ENCODE measurements at places on chromosomes 3 and 15.

GRCh38 chr3:123605789-123606234, 21.0 kb upstream of the HACD2 start:
- no peak for DNase-seq

- DNase-seq: no peak
Observed at GRCh38 chr3:136642711-136643110, 109.5 kb downstream of the STAG1 start.

- no peak for DNase-seq
Observed at GRCh38 chr3:111852540-111852939, 6.5 kb upstream of the PHLDB2 start.

DNA sequence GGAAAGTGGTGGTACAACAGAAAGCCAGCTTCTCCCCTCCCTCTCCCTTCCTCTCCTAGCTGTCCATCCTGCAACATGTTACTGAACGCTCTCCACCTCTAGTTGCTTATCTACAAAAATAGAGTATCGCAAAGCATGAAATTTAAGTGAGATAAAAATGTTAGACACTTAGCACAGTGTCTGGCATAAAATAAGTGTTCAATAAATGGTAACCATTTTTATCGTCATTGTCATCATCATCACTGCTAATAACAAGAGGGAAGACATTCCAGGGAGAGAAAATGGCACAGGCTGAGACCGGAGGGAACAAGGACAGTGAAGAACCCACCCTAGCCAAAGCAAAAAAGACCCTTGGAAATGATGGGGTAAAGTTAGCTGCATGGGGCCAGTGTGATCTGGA, 38.7 kb upstream of the SKOR1 start:
- DNase-seq: no peak

DNA sequence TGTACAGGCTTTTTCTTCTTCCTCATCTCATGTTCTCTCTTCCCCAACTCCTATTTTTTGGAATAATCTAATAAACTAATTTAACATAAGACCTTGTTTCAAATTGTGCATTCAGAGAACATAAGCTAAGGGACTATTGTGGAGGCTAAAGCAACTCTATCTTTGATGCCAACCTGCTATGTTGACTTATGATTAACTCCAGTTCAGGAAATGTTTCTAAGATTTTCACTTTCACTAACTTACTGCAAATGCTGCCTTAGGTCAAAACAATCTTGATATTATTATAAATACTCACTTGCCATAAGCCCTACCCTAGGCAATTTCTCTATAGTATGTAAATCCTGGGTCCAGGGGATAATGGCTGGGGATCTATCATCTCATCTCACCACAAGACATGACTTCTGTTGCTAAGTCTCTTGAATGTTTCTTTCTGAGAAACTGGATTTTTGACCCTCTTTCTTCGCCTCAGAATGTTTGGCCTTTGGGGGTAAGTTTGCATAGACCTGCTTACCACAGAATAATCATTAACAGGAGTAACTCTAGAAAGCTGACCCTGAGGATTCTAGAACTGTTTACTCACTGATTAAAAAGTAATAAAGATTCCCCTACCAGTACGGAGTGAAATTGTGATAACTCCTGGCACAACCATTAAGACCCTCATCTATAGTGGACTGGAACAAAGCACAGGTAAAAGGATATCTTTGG, 768.1 kb downstream of the GBE1 start:
- no peak for DNase-seq

GRCh38 chr3:66476852-66477381, 23.9 kb downstream of the LRIG1 start:
- no peak for DNase-seq

GRCh38 chr3:52453496-52454249, at the start of gene TNNC1:
TSS of gene TNNC1 (minus strand) at chr3:52454041. CDS start at chr3:52454015, 26 bp downstream.
- no peak for DNase-seq

- no peak for DNase-seq
Observed at GRCh38 chr3:48140336-48140757, 47.9 kb downstream of the CDC25A start.

DNA sequence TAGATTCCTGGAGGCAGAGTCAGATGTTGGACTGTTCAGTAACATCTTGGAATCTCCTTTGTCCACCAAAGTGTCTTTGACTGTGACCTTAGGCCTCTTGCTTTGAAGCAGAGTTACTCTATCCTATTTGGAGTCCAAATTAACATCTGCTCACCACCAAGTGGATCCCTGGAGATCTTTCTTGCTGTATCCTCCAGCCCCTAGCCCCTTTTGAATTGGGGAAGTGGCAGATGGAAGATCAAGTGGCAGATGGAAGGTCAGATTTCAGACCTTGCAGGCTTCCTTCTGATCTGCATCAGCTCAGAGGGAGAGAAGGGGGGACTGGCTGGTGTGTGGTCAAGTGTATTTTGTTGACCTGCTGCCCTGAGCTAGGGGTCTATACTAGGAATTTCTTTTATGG, 125.0 kb upstream of the ROPN1 start:
- no peak for DNase-seq

DNA sequence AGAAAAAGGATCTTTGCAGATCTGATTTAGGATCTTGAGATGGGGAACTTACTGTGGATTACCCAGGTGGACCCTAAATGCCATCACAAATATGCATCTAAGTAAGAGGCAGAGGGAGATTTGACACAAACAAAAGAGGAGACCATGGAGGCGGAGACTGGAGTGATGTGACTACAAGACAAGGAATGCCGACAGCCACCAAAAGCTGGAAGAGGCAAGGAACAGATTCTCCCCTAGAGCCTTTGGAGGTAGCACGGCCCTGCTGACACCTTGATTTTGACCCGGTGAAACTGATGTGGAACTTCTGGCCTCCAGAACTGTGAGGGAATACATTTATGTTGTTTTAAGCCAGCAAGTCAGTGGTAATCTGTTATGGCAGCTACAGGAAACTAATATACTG, 44.0 kb downstream of the GASK1A start:
- DNase-seq: no peak

DNA sequence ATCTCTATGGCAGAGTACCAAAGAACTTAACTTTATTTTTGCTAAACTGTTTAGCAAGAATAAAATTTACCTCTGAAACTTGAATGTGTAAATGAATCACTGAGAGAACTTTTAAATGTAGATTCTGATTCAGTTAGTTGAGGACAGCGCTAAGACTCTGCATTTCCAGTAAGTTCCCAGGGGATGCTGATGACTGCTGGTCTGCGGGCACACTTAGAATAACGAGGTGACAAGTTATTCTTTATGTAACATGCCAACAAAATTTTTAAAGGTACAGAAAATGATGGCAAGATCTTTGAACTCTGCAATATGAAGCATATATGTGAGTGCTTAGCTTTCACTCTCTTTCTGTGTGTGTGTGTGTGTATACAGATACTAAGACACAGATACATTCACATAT, 56.4 kb downstream of the TGFBR2 start:
- DNase-seq: no peak

DNA sequence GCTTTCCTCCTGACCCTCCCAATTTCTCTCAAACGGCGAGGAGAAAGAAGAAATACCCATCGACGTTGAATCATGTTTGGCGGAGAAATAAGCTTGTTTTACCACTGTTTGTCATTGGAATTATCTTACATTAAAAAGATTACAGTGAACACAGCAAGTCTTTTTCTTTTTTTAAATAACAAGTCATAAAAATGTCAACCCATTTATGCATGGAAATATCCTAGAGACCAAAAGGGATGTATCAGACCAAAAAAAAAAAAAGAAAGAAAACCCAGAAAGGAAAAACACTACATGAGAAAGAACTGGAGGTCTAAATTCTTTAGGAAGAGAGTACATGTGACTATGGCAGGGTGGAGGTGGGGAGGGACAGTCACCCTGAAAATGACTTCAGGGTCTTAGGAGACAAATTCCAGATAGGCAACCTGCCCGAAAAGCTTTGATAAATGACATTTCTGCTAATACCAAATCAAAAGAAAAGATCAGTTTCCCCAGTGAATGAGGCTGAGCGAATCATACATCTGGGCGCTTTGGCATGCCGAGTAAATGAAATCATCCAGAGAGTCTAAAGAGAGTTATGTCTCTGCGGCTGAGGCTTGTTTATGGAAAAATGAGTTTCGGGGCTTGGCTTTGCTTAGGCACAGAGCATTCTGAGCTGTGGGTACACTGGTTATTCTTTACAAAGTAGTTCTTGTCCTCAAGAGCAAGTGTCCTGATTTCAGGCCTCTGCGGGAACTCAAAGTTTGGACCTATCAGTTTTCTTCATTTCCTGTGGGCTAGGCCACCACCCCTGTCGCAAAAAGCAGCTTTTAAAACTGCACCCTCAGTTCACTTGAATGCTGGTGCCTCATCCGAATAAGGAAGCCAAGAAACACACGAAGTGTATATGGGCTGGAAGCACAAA, 110.1 kb upstream of the TGFBR2 start:
- DNase-seq: no peak

DNA sequence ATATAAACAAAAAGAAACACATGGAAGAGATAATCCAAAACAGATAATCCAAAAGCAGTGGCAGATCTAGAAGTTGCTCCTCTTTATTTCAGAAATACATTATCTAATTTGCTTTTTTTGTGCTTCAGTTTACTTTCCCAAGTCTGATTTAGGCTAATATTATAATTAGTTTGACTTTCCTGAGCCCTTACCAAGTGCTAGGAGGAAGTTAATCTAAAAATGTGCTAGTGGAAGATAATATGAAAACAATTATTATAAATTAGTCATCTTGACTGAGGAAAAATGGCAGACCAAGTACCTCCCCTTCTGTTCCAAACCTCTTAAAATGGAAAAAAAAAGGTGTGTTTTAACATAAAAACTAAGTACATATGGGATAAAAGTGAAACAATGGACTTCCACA, 17.5 kb downstream of the SLC9A9 start:
- DNase-seq: no peak

DNA sequence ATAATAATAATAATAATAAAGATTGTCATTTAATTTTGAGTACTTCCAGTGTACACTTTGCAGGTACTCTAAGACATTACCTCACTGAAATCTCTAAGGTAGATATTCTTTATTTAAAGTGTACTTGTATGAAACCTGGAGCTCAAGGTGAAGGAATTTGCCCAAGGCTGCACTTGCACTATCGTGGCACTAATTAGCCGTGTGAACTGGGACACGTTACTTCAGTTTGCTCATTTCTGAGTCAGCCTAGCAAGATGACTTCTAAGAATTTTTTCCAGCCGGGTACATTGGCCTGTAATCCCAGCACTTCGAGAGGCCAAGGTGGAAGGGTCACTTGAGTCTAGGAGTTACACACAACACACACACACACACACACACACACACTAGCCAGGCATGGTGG, 33.5 kb downstream of the MLH1 start:
- no peak for DNase-seq

DNA sequence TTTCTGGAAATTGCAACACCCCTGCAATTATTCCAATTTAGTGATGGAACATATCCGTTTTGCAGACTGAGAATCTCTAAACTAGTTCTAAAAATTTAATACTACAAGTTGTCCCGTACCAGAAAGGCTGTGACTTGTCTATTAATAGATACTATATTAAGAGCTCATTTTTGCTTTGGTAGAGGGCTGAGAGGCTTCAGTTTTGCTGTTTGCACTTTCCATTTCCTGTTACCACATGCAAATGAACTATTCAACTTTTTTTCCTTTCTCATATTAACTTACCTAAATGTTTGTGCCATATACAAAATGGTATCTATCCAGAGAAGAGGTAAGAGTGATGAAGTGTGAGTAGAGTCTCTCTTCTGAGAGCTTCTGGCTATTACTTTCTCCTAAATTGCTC, 101.5 kb upstream of the CRBN start:
- no peak for DNase-seq

- no peak for DNase-seq
Observed at GRCh38 chr15:58361273-58361759, 70.5 kb upstream of the LIPC start.
